ENCODE measurements at places on chromosomes 4 and X.

GRCh38 chrX:84362184-84362838, 139.9 kb downstream of the HDX start:
- no peak for DNase-seq

DNA sequence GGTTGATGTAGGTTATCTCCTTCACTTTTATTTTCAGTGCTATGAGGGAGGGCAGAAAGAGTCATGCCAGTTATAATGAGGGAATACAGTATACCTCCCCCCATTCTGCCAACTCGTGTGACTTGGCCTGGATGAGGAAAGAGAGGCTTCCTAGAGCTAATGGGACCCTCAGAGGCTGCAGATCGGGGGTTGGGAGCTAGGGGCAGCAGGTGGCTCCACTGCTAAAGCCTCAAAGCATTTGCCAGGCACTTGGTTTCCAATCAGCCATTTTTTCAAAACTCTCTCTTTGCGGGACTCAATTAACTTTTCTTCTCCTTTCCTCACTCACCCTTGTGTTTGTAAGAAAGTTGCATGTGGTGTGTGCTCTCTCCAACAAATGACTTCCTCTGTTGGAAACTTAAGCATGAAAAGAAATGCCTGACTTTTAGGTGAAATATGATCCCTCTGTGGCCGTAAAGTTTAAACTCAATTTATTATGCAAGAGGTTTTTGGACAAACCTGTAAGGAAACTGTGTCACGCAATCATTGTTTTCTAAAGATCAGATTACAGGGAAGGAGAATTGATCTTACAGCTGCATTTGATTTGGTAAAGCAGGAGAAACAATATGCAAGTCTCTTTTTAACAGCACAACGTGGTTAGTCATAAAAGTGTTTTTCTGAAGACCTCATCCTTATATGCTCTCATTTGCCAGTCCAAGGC, 7.0 kb downstream of the SFRP2 start:
- DNase-seq: no peak

DNA sequence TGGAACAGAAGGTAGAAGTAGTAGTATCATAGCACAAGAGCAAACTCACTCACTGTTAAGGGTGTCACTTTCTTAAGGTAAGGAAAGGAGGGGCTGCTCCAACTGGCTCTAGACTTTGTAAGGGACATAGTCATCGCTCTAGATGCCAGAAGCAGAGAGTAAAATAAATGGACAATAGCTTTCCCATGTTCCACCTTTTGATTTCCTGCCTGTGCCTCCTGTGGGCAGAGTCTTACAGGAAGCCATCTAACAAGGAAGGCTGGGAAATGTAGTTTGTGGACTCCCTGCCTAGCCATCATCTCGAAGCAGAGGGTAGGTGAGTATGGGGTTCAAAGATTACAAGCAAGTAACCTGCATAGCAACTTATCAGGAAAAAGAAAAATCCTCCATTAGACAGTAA, 1.7 kb upstream of the METTL14 start:
- no peak for DNase-seq

GRCh38 chrX:9942086-9942485, 25.1 kb upstream of the CLDN34 start:
- DNase-seq: no peak

- DNase-seq: no peak
Measured at GRCh38 chr4:186936496-186937375, 213.1 kb upstream of the FAT1 start.
